ENCODE measurements at places on chromosomes 7 and 10.

- peak; percentile 61 for DNase-seq
Observed at GRCh38 chr10:49272251-49273081, 26.5 kb upstream of the C10orf71 start.

- DNase-seq, result no peak
Observed at GRCh38 chr7:136142583-136142982, 165.4 kb upstream of the MTPN start.

GRCh38 chr7:157875230-157876179 is 538.7 kb downstream of the DNAJB6 start:
- peak; percentile 15 for DNase-seq

DNA sequence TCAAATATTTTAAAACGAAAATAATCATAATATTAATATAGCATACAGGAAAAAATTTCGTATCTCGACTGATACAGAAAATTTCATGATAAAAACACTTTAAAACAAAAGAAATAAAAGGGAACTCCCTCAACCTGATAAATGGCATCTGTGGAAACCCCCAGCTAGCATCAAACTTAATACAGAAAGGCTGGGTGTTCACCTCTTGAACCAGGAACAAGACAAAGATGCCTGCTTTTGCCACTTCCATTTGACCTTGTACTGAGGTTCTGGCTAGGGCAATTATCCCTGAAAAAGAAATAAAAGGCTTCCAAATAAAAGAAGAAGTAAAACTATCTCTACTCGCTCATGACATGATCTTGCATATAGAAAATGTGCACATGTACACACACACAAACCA is 2.5 kb upstream of the ALOX5 start:
- DNase-seq, result no peak

GRCh38 chr10:112960151-112960681 is 10.2 kb downstream of the TCF7L2 start:
- DNase-seq, result peak; percentile 63

DNA sequence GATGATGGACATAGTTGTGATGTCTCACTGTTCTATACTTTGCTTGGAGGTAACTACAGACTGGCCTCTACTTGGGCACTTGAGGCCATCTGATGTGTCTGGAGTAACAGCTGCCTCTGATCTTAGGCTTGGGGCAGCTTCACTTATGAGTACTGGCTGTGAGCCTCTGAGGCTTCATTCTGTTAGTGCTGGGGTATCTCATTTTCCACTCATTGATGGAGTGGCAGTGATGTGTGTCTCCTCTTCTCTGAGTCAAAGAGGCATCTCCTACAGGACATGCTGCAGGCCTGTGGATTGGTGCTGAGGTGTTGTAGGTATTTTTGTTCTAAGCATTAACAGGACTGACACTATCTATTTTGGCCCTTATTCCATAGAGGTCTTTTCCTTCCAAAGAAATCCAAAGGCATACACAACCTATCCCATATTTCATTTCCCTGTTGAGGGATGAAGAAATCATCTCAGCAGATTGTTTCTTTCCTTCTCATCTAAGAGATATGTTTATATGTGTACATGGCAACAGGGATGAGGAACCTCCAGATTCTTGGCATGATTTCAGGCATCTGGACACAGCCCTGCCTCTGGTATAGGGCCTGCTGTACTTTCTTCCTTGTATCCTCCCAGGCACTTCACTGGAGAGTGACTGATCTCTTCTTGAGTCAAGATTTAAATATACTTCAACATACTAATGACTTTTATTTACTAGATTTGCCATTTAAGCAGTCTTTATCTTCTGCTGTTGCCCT is 65.7 kb upstream of the NOBOX start:
- DNase-seq, result peak; percentile 21

- no peak for DNase-seq
Observed at GRCh38 chr10:61286686-61287085, 166.5 kb downstream of the TMEM26 start.

DNA sequence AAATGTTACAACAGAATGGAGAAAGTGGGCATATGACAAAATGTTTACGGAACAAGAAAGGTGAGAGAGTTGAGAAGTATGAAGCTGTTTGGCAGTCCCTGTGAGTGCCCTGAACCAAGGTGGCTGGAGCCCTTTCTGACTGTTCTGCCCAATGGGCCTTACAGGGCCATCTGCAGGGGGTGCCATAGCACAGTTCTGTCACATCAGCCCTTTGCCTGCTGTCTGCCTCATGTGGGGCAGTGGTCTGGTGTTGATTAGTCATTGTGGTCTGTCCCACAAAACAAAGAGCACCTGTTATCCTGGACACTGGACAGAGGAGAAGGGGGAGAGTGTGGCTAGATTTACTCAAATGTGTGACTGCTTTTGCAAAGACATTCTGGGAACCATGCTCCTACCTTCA is 51.5 kb upstream of the OSBPL3 start:
- DNase-seq, result no peak

GRCh38 chr10:1642600-1643160 is 94.6 kb downstream of the ADARB2 start:
- no peak for DNase-seq

GRCh38 chr10:124524991-124525653 is 63.5 kb downstream of the LHPP start:
- DNase-seq, result no peak

GRCh38 chr10:63628526-63629362 is 107.5 kb downstream of the REEP3 start:
- DNase-seq, result peak; percentile 51

- no peak for DNase-seq
Observed at GRCh38 chr10:63064706-63065105, 68.4 kb upstream of the NRBF2 start.

DNA sequence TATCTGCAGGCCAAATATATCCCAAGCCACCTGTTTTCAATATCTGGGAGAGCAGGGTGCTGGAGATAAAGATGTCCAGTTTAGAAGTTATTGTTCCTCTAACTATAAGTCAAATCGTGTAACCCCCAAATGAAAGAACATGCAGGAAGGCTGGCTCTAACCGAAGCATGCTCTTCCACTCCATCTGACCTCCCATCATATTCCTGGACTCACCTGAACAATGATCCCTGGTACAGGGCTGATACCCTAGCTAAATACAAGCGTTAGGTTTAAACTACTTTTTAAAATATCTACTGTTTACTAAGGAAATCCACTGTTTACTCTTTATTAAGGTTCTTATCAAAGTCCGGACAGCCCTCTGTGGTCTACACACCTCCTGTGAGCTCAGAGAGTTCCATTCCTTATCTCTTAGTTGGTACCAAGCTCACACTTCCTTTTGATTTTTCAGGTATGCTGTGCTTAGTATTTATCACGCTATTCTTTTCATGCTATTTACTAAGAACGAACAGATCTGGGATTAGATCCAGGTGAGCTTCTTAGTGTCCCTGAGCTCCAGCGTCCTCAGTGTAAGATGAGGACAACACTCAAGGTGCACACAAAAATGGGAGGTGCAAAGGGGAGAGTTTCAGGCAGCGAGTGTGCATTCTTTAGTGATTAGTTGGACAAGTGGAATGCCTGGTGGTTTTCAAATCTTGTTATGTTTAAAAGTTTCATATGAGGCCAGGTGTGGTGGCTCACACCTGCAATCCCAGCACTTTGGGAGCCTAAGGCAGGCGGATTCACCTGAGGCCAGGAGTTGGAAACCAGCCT is 23.6 kb upstream of the COBL start:
- no peak for DNase-seq

- peak; percentile 94 for DNase-seq
Observed at GRCh38 chr7:121504482-121504881, 108.4 kb upstream of the FAM3C start.

DNA sequence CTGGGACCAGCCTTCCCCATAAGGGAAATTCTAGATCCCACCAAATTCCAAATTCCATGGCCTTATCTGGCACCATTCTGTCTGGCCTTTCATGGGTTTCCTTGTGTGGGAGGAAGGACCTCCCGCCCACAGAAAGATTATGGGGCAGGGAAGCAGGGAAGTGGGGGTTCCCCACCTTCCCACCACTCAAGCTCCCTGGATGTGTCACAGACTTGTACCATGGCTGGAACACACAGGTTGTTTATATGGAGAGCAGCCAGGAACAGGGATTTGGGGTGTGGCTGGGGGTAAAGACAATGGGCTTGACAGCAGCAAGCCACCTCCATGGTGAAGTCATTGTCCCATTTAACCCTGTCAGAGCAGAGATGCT is 18.3 kb downstream of the UNC5B start:
- DNase-seq, result no peak

GRCh38 chr7:4216016-4216415 is 466.1 kb upstream of the FOXK1 start:
- DNase-seq, result no peak

Measured in fibroblast of skin of back (primary cell).